Naive thymus-derived CD4-positive, alpha-beta T cell (primary cell): ENCODE measurements at places on chromosomes 1 and 21.

DNA sequence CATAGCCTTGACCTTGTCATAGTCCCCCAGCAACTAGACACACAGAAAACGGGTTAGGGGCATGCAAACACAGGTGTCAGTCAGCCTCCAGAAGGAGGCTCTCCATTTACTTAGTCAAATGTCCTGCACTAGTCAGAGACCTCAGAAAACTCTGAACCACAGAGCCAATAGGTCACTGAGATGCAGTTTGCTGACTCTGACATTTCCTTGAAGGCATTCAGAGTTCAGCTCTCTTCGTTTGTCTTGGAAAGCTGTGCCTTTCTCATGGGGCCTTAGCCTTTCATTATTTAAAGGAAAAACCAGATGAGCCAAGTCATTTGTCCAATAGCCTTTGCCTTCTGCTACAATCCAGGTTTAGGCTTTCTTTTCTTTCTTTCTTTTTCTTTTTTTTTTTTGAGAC lies 3.5 kb downstream of the OLFML2B start:
- DNase-seq, result no peak

- no peak for DNase-seq
Measured at GRCh38 chr1:70509996-70510876, 99.2 kb downstream of the CTH start.

DNA sequence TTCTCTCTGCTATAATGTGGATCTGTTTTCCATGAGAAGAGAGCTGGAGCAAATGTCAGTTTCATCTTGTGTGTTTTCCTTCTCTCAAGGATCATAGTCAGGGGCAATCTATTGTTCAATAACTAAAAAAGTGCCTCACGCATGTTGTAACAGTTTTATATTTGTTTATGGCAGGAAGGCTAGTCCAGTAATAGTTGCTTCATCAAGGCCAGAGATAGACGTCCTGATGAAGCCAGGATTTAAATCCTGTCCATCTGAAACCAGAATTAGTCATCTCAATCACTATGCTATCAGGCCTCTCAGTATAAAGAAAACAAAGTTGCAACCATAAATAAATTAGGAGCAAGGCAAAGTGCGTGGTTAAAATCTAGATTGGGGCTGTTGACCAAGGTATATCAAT lies 30.2 kb upstream of the DUSP10 start:
- DNase-seq, result no peak

GRCh38 chr1:230868736-230869385 lies 540 bp upstream of the C1orf198 start:
- peak; percentile 24 for DNase-seq

GRCh38 chr1:25145775-25146393 lies 86.4 kb downstream of the SYF2 start:
- no peak for DNase-seq

- DNase-seq, result no peak
Measured at GRCh38 chr1:167623951-167624350, 6.1 kb upstream of the RCSD1 start.

GRCh38 chr21:25838809-25839208 lies 104.0 kb downstream of the GABPA start:
- DNase-seq, result no peak

DNA sequence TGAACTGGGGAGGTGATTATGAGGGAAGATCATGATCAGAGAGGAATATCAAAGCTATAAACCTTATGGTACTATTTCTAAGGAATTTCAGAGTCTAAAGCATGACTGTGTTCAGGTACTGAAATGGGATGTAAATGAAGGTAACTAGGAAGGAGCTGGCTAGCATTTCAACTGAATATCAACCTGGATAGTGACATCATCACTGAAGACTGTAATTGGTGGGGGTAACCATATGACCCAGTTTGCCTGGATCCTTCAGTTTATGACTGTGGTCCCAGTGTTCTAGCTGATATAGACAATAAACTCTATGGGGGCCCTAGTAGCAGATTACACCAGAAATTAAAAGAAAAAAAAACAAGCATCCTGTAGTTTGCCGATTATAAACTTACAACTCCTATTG lies 120.8 kb downstream of the APP start:
- no peak for DNase-seq

GRCh38 chr1:2202843-2203601 lies 8.4 kb upstream of the FAAP20 start:
- no peak for DNase-seq

DNA sequence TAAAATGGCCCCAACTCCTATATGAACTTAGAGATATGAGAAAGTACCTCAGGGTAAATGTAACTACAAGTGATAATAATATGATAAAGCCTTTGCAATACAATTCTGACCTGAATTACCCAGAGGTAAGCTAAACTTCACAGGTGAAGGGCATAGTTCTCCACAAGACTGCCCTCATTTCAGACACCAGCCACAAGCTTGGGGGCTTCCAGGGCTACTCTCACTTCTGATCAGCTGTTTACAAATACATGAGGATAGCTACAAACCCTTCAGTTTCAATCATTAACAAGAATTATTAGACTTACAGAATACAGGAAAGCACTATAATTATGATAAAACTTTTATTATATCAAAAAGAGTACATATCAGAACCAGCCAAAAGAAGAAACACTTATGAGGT lies 18.7 kb upstream of the DPH5 start:
- DNase-seq, result no peak

DNA sequence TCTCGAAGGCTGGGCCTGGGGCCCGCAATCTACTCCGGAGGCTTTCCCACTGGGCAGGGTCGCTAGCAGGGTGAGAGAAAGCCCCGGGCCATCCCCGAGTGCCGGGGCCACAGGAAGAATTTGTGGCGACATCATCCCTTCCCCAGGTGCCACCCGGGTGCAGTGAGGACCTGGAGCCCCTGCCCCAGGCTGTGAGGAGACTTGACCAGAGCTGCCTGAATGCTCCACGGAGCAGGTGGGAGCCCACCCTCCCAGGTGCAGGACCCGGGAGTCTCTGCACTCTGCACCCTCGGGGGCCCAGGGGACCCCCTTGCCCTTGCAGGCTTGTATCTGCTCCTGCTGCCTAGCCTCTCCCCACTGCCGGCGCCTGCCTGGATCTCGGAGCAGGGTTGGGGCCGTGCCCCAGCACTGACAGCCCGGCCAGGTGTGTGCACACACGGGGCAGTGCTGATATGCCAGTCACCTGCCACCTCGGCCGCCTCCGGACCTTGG lies 67.5 kb upstream of the RGS7 start:
- DNase-seq, result no peak

GRCh38 chr1:42420911-42421585 lies 34.8 kb downstream of the ZMYND12 start:
- no peak for DNase-seq
